Breast epithelium (tissue), 4 donors: ENCODE measurements at places on chromosomes 2 and 18. TPM values are rescaled to one million over a fixed set of nuclear protein-coding genes. Genes with fewer than 3 reads are reported as not detected.

GRCh38 chr2:67565761-67566160 lies 168.6 kb downstream of the ETAA1 start:
- no peak for DNase-seq

- no peak for DNase-seq
Observed at GRCh38 chr2:230805353-230806017, 59.3 kb upstream of the ITM2C start.

GRCh38 chr2:75289771-75290170 lies 90.5 kb upstream of the TACR1 start:
- DNase-seq, result no peak

- no peak for DNase-seq
Observed at GRCh38 chr2:204299766-204300165, 245.5 kb upstream of the PARD3B start.

DNA sequence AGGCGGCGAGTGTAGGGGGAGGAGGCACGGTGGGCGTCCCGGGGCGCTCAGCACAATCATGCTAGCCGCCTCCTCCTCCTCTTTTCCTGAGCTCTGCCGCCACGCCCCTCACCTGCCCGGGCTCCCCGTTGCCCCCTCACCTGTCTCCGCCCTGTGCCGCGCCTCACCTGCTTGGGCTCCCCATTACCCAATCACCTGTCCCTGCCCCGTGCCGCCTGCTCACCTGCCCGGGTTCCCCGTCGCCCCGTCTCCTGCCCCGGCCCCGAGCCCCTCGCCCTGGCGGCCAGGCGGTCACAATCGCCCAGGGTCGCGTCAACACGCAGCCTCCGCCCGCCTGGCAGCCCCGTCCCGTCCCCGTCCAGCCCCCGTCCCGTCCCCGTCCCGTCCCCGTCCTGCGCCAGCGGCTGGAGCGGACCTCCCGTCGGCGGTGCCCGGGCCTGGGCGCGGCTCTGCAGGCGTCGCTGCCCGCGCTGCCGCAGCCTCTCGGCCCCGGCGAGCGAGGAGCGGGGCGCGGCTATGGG lies at the start of gene DCDC2C:
TSS of gene DCDC2C (plus strand) at position 340 of the 521 bp plus-strand sequence. CDS start at position 517, 177 bp downstream.
- DNase-seq, result no peak

HOXD12 gene
- total RNA-seq, result not detected

TM4SF20 gene
- not detected for total RNA-seq
